ENCODE measurements at places on chromosomes 16 and 17. TPM values are rescaled to one million over a fixed set of nuclear protein-coding genes. Genes with fewer than 3 reads are reported as not detected.

TIMP2 gene
- 43.9 TPM for total RNA-seq

RPL27 gene
- total RNA-seq = 1,663 TPM

SLC16A6 gene
- 0.54 TPM for total RNA-seq

LDHD gene
- total RNA-seq = not detected

ENPP7 gene
- not detected for total RNA-seq

IGF2BP1 gene
- 11.9 TPM for total RNA-seq

SLFN14 gene
- not detected for total RNA-seq

CDYL2 gene
- 3.9 TPM for total RNA-seq

RNF43 gene
- total RNA-seq = under 0.01 TPM

TMEM100 gene
- 0.36 TPM for total RNA-seq

CIBAR2 gene
- total RNA-seq = 0.18 TPM

MEAK7 gene
- 27.8 TPM for total RNA-seq

KCNAB3 gene
- total RNA-seq = 0.36 TPM

TBC1D3E gene
- not detected for total RNA-seq

OTOA gene
- not detected for total RNA-seq

NAGS gene
- total RNA-seq = 0.28 TPM

RHBDF1 gene
- total RNA-seq = 13.8 TPM

GCGR gene
- not detected for total RNA-seq

GAST gene
- not detected for total RNA-seq

KIF2B gene
- not detected for total RNA-seq

PLA2G10 gene
- not detected for total RNA-seq

RNF112 gene
- total RNA-seq = 2.5 TPM

SPAG7 gene
- total RNA-seq = 52.2 TPM

AURKB gene
- 45.9 TPM for total RNA-seq

KRTAP4-4 gene
- total RNA-seq = not detected

PRR15L gene
- total RNA-seq = not detected

NOG gene
- 11.7 TPM for total RNA-seq

SOST gene
- not detected for total RNA-seq

TMEM220 gene
- total RNA-seq = 1.1 TPM

GRB7 gene
- 0.18 TPM for total RNA-seq

ABCA9 gene
- under 0.01 TPM for total RNA-seq

MPV17L gene
- not detected for total RNA-seq

BCKDK gene
- total RNA-seq = 24.4 TPM

CBX1 gene
- total RNA-seq = 35.0 TPM

RNF222 gene
- total RNA-seq = not detected
